ENCODE measurements at places on chromosomes 5 and 9.

DNA sequence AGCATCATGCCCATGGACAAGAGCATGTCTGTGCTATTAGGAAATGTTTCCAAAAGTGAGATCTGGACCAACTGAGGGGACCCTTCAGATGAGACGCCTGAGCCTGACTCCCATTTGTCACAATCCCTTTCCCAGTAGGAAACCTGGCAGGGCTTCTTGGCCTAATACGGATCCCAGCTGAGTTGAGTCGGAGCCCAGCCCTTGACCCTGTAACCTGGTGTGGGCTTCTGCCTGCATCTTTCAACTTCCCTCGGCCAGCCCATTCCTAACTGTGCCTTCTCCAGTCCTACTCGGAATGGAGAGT, 148.3 kb downstream of the IRX2 start:
- DNase-seq, result no peak

GRCh38 chr5:165076686-165077085, 1571.3 kb downstream of the MAT2B start:
- DNase-seq, result no peak

DNA sequence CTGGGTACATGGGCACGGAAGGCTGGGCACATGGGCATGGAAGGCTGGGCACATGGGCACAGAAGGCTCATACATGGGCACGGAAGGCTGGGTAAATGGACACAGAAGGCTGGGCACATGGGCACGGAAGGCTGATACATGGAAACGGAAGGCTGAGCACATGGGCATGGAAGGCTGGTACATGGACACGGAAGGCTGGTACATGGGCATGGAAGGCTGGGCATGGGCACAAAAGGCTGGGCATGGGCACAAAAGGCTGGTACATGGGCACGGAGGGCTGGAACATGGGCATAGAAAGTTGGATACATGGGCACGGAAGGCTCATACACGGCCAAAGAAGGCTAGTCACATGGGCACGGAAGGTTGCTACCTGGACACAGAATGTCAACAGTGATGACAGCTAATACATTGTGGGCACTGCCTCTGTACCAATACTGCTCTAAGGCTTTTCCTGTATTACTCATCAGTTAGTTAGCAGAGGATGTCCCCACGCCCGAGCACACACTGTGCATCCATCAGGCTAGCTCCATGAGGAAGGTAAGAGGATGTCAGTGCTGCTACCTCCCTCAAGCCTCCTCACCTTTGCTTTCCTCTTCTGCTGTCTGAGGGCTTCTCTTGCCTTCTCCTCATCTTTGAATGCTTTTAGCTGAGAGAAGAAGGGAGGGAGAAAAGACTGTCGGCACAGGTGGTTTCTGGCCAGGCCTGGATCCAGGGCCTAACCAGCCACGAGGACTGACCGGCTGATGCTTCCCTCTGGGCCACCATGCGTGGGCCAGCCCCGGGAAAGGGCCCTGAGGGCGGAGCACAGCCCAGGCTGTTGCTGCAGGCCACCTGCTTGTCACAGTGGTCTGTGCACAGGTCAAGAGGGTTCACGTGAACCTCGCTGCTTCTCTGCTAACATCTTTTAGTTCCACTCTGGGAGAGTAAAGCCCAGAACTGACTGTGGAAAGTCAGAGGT, 14.3 kb downstream of the GPX3 start:
- DNase-seq, result no peak

DNA sequence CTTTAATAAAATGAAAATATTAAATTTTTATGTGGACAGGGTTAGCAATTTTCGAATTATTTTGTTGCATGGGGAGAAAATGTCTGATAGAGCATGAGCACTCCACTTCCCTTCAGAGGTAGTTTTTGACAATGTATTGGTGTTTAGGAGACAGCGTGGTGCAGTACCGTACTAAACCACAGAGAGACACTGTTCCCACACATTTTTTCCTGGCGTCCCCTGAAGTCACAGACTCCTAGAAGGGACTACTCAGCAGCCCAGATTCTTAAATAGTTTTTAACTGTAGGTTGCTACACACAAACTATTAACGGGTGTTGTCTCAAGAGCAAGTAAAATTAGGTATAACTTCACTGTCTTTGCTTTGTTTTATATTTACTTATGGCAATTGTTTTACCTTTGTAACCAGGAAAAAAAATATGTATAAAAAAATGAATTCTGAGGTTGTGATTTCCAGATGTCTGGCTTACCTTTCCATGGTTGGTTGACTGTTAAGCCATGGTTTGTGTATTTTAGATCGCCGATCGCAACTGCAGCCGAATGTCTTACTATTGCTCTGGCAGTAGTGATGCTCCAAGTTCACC, 171.2 kb downstream of the DOCK8 start:
- peak; percentile 62 for DNase-seq

- no peak for DNase-seq
Measured at GRCh38 chr9:103992938-103993579, 101.0 kb upstream of the SMC2 start.

- DNase-seq, result no peak
Measured at GRCh38 chr9:35682520-35683315, 7.0 kb downstream of the TPM2 start.

DNA sequence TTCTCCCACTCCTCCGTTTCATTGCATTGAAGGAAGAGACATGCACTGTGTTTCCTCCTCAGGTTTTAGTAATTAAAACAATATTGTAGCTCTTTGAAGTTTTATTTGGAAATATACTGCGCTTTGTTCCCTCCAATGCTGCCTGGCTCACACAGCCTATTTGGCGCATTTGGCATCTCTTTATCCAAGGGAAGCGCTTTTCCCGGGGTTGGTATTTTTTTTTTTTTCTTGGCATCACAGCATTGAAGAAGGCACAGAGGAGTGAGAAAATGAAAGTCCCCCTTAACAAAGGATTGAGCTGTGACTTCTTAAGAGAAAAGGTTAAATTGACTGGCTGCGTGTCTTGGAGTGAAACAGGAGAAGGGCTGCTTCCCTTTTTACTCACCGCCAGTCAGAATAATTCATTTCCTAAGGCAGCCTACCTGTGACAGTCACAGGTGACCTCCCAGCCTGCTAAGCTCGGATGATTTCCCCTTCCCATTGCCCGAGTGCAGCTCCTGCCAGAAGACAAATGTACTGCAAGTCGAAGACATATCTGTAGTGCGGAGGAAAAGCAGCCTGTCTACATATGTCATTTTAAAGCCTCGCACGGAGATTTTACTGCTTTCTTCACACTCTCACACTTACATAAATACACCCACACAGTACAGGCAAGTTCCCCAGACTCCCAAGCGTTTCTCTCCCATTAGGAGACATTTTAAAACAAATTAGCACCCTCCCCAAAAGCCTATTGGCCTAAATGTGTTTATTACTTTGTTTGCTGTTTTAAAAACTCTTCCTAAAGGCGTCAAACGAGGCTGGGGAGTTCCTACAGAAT, 665.5 kb upstream of the ZNF608 start:
- peak; percentile 37 for DNase-seq

DNA sequence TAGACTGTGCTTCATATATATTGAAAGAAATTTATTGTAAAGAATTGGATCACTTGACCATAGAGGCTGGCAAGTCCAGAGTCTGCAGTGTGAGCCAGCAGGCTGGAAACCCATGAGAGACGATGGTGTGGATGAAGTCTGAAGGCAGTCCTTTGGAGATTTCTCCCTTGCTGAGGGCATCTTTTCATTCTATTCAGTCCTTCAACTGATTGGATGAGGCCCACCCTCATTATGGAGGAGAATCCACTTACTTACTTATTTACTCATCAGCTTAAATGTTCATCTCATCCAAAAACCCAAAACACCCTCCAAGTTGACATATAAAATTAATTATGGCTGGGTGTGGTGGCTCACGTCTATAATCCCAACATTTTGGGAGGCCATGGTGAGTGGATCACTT, 62.1 kb downstream of the MCTP1 start:
- no peak for DNase-seq

DNA sequence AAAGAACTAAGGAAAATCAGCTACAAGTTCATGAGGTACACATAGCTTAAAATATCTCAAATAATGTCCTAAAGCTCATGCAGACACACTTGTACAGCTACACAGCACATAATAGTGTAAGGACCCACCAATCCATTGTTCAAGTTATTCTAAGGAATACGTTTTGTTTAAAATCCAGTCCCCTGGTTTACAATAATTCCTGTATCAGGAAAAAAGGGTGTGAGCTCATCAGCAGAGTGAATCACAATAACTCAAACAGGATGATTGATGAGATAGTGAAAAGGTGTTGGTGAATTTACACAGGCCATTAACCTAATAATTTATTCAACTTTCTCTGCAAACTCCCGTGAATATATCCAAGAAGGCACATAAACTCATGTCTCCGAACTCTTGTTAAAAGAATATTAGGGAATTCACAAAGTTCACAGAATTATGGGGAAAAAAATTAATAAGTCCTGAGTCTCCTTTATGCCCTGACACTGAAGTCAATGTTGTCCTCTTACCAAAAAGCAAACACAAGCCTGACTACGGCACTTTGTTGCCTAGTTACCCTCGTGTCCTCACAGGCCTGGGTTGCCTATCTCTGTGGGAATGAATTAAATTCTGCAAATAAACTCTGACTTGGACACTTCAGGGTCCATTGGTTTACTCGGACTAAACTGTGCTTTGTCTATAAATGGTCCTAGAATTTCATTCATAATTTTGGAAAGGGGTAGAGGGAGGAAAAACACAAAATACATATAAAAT, 142.8 kb upstream of the PDE4D start:
- no peak for DNase-seq

DNA sequence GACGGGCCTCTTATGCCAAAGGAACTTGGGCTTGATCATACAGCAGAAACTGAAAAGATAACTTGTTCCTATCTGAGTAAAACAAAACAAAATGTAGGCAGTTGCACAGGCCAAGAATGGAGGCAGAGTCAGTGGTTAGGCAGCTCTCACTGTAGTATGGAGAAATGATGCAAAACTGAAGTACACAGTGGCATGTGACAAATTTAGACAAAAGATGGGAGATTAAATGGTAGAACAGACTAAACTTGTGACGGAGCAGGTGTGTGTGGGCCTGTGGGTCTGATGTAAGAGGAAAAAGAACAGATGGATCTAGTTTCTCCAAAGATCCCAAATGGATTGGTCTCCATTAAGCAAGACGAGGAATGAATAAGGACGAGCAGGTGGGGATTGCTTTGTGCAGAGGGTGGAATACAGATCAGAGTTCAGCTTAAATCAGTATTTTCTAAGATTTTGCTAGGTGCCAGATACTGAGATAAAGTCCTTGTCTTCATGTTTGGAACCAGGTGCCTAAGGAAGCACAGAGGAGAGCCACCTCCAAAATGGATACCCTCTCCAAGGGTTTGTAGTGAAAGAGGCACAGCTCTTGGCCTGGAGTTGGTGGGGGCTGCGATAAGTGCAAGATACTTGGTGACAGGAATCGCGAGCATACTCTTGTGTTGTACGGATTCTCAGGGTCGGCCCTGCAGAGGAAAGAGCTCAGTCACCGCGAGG, 722 bp upstream of the DCP2 start:
- DNase-seq, result no peak
